Stimulated activated CD8-positive, alpha-beta memory T cell treated with anti-CD3 and anti-CD28 coated beads, Interleukin-4, amount 100 ng/mL, for 4 hours (primary cell): ENCODE measurements at places on chromosomes 7 and 10.

GRCh38 chr10:91185239-91185875 is 35.1 kb upstream of the PCGF5 start:
- no peak for DNase-seq

DNA sequence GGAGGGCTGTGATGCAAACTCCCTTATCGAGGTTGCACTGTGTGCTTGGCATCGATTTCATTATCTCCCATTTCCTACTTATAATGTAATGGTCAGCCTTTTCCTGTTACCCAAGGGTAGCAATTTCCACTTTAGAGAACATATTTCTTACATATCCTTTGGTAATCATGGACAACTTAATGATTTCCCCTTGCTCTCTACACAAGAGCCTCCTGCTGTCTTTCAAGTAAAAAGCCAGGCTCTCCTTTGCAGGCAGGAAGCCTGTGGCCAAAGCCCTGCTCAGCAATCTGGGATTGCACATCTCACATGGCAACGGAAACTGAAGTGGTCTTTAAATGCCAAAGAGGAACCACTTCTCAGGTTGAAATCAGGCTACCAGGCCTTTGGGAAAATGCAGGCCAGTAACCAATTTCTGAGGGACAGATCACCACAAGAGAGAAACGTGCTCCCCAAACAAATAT is 86.7 kb upstream of the IKZF1 start:
- no peak for DNase-seq

DNA sequence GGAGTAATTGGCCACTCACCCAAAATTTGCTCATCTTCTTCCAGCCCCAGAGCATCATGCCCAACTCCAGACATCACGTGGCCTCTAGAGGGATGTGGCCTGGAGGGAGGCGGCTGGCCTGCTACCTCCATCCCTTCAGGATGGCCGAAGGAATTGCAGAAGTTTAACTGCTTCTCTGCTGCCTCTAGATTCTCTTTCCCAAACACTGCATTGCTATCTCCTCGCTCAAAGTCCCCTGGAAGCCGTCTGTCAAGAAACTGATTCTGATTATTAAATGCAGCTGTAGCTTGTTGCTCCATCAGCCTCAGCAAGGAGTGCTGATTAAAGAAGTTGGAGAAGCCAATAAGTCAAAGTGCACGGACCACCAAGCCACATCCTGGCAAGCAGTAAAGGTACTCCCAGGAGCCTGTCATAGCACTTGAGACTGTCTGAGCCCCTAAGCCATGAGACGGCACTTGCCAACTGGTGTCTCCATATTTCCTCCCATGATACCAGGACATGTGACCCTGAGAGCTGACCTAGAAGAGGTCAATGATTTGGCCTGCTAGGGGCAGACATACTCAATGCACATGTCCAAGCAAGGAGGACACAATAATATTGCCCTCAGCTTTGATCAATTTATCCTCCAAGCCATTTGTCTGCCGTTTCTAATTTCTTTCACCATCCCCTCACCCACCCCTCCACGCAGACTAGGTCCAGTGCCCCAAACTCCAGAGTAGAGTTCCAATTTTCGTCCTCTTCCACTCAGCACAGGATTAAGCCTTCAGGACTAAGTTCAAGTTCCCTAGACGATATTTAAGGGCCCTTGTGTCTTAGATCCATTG is 84.2 kb downstream of the TBXAS1 start:
- DNase-seq: no peak

DNA sequence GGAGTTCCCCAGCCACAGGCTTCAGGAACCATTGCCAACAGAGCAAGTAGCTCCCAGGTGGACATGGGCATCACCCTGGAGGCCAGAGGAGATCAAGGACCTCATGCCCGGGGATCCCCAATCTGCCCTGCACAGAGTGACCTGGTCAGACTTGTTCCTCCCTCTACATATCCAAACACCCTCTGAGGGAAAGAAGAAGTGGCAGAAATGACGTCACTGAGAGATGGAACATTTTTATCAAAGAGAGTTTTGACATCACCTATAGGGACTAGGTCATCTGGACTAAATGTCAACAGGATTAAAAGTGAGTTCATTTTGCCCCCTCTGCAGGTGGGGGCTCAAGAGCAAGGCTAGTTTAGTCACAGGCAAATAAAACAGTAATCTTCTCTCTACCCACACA is 273.7 kb downstream of the SKAP2 start:
- DNase-seq: no peak

- peak; percentile 4 for DNase-seq
Observed at GRCh38 chr10:14971867-14972448, 12.8 kb downstream of the MEIG1 start.

DNA sequence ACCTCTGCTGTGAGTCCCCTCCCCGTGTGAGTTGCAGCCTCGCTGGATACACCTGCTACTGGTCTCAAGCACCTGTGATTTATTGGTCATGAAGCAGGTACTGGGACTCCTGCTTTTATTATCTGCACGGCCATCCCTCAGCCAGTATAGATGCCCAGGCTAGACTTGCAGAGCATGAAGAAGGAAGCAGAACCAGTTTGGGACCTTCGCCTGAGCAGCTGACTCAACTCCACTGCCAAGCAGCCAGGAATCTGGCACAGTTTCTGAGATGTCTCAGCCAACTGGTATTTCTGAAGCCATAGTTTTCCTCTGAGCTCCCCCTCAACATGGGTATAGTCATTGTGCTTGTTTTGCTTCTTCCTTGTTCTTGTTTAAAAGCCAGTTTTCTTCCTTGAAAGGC is 28.0 kb upstream of the SLC39A12 start:
- no peak for DNase-seq

DNA sequence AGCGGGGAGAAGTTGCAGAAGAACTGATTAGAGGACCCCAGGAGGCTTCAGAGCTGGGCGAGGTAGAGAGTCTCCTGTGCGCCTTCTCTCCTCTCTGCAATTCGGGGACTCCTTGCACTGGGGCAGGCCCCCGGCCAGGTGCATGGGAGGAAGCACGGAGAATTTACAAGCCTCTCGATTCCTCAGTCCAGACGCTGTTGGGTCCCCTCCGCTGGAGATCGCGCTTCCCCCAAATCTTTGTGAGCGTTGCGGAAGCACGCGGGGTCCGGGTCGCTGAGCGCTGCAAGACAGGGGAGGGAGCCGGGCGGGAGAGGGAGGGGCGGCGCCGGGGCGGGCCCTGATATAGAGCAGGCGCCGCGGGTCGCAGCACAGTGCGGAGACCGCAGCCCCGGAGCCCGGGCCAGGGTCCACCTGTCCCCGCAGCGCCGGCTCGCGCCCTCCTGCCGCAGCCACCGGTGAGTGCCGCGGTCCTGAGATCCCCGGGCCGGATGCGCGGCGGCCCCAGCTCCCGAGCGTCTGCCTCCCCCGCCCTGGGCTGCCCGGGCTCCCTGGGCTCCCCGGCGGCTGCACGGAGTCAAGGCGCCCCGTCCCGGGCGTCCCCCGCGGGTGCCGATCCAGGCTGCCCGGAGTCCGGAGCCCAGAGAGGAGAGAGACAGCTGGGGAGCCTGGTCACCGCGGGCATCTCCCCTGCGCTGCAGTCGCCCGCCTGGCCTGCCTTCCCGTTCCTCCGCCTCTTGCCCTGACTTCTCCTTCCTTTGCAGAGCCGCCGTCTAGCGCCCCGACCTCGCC is at the start of gene PLAU:
PLAU (plus strand) TSS at position 369 of the 789 bp plus-strand sequence. CDS start 424 bp downstream, outside the sequence.
- DNase-seq: no peak

DNA sequence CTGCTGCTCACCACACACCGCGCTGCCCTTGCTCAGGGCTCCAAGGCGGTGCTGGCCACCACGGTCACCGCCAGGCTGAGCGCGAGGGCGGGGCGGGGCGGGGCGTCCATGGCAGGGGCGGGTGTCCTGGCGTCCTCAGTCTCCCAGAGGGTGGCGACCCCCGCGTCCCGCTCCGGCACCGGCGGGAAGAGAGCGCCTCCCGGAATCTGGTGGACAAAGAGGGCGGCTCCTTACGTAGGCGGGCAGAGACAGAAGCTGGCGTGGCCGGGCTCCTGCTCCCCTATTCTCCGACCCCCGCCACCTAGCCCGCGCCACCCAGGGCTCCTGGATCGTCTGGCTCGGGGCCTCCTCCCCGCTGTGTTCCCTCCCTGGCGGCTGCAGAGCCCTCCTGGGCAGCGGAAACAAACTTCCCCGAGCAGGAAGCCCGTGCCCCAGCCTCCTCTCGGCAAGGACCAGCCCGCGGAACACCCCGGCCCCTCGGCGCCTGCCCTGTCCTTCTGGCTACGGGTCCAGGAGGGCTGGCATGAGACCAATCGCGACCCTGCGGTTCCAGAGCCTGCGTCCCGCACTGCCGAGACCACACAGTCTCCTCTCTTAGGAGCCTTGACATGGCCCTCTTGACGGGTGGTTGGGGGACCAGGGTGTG is 133.8 kb upstream of the ZNF92 start:
- DNase-seq: no peak

- DNase-seq: no peak
Observed at GRCh38 chr10:99041468-99041867, 194.2 kb downstream of the HPSE2 start.

- DNase-seq: no peak
Observed at GRCh38 chr10:117350909-117351308, 24.3 kb downstream of the PDZD8 start.
